ENCODE measurements at places on chromosomes 16 and 17. TPM values are rescaled to one million over a fixed set of nuclear protein-coding genes. Genes with fewer than 3 reads are reported as not detected.

TUBB3 gene
- total RNA-seq, result 13.5 TPM

LRRC45 gene
- 13.0 TPM for total RNA-seq

MYH11 gene
- 13,386 TPM for total RNA-seq

DNA sequence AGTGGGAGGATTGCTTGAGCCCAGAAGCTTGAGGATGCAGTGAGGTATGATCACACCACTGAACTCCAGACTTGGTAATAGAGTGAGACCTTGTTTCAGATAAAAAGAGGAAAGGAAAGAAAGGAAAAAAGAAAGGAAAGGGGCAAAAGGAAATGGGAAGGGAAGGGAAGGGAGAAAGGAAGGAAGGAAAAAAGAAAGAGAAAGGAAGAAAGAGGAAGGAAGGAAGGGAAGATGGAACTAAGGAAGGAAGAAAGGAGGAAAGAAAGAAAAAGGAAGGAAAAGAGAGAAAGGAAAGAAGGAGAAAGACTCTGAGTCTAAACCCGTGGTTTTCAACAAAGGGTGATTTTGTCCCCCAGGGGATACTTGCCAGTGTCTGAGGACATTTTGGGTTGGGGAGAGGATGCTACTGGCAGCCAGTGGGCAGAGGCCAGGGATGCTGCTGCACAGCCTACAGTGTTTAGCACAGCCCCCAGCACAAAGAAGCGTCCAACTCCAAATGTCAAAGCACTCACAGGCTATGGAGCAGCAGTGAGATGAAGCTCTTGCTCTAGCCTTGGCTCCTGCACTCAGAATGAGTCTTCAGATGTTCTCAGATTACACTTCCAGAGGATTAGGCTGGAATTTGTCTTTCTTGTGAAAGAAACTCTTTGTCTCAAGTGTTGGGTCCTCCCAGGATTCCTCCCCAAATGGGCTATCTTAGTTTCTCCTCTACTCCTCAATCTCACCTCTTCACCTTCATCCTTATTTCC is 64.2 kb downstream of the BMERB1 start:
- no peak overlapping the region for H3K27ac ChIP-seq
- H3K36me3 ChIP-seq, result no peaks in the 10 kb centered on the region
- H3K27me3 ChIP-seq, result no peaks in the 10 kb centered on the region
- DNase-seq, result no peak

DNA sequence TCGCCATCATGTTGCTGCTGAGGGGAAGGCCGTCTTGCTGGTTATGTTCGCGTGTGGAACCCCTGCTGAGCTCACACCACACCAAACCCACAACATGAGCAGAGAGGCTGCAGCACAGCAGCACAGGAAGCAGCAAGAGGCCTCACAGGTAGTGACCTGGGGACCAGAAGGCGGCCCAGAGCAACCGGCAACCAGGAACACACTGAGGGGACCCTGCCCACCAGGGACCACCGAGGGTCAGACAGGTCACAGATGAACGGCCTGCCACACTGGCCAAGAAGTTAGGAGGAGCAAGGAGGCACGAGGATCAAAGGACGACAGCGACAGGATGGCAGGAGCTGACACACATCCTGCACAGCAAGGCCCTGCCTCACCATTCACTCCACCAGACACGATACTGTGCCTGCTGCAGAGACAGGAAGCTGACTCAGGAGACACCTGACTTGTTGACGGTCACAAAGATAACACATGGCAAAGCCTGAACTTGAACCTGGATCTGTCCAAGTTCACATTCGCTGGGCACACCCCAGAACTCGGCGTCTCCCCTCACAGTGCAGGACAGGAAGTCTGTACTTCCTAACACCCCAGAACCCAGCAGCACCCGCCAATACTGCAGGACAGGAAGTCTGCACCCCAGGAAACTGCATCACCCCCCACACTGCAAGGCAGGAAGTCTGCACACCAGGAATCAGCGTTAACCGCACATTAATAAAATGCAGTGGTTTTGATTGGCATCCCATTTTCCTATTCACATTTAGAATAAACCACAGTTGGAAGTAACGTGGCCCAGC is 98.5 kb downstream of the ZNF778 start:
- H3K4me3 ChIP-seq, result no peak overlapping the region
- H3K27me3 ChIP-seq, result no peaks in the 10 kb centered on the region
- no peak overlapping the region for H3K27ac ChIP-seq
- H3K36me3 ChIP-seq, result peaks cover 20% of the 10 kb centered on the region
- peaks cover 82% of the 10 kb centered on the region for H3K4me1 ChIP-seq

All from esophagus muscularis mucosa (tissue), 4 donors.